Regular cardiac myocyte (primary cell): ENCODE measurements at places on chromosomes 6 and 20. TPM values are rescaled to one million over a fixed set of nuclear protein-coding genes. Genes with fewer than 3 reads are reported as not detected.

The SLC17A9 gene
- total RNA-seq = 7.9 and 21.9 TPM in 2 replicates

The FOXP4 gene
- total RNA-seq = 1.1 and 2.9 TPM in 2 replicates

The TRIM15 gene
- total RNA-seq = not detected in 2 replicates

The MRPS10 gene
- 42.6 and 58.1 TPM in 2 replicates for total RNA-seq

The CAPN11 gene
- under 0.01 TPM in 1 of 2 replicates, not detected in the other for total RNA-seq

The GTSF1L gene
- total RNA-seq = not detected in 2 replicates

The ARMH2 gene
- total RNA-seq = not detected in 2 replicates

The CST7 gene
- not detected in 2 replicates for total RNA-seq

The HLA-DOA gene
- total RNA-seq = not detected in 2 replicates

The ANKRD60 gene
- total RNA-seq = not detected in 2 replicates
